ENCODE measurements at places on chromosomes 7 and 10. TPM values are rescaled to one million over a fixed set of nuclear protein-coding genes. Genes with fewer than 3 reads are reported as not detected.

- no peaks in the 10 kb centered on the region for H3K36me3 ChIP-seq
- DNase-seq, result no peak
- no peak overlapping the region for H3K4me3 ChIP-seq
- no peak overlapping the region for H3K27ac ChIP-seq
These were observed 182.6 kb downstream of the REEP3 start for GRCh38 chr10:63703740-63704345.

DNA sequence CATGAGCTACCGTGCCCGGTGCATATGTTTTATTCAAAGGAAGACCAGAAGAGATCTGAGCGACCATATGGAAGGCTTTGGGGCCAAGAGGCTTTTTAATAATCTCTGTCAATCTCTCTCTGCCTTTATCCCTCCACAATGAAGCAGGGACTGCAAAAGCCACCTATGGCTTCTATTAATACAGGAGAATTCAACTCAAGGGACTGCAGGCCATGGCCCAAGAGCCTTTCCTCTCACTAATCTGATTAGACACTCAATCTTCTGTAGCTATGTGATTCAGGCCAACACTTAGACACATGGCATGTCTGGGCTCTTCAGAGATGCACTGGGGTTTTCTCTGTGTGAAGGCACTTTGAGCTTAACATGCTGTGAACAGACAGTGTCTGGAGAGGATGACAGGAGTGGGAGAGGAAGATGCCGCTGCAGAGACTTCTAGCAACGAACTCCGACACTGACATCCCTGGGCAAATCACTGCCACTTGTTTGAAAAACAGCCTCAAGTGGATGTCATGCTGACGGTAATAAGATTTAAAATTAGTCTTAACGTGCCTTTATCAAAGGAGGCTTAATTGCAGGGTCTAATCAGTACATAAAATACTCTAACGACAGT is 114.4 kb upstream of the AOAH start:
- no peak overlapping the region for H3K4me3 ChIP-seq
- no peaks in the 10 kb centered on the region for H3K27me3 ChIP-seq
- DNase-seq, result no peak
- H3K4me1 ChIP-seq, result no peaks in the 10 kb centered on the region

DNA sequence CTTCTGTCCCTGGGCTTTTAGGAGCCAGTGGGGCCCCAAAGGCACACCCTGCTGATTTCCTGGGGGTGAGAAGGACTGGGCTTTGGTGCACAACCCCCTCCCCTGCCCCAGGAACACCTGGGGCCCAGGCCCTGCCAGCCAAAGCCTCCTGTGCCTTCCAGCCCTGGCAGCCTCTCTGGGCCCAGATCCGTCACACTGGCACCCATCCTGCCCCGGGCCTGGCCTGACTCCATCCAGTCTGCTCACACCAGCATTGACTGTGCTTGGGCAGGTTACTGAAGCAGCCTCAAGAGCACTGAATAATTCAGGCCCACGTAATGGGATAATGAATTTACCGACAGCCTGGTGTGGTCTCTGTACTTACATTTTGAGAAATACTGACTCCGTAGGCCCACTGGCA is 12.0 kb upstream of the COMTD1 start:
- DNase-seq, result no peak
- no peak overlapping the region for H3K27ac ChIP-seq
- H3K27me3 ChIP-seq, result peaks cover 7% of the 10 kb centered on the region
- no peak overlapping the region for H3K4me3 ChIP-seq
- H3K36me3 ChIP-seq, result no peaks in the 10 kb centered on the region

DNA sequence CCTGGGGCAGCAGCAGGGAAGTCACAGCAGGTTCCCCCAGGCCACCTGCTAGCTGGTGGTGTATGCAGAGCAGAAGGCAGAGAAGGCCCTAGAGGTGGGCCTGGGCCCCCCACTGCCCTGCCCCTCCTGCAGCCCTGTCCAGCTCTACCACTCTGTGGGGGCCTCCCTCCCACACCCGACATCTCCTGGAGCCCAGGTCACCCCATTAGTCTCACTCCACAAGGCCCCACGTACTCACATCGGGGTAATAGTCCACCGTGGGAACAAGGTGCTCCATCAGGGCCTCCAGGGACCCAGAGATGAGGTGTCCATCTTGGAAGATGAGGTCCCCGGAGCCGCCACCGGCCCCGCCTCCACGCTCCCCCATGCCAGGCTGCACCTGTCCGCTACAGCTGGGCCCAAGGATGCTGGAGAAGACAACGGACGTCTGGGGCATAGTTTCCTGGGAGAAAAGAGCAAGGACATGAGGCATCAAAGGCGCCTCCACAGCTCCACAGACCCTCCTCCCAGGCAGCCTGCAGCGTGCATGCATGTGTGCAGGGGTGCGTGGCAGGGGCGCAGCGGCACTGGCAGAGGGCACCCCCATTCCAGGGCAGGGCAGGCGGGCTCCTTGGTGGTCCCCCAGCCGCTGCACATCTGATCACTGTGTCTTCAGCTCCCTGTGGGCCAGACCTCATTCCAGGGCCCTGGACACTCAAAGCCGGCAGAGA is 61.0 kb downstream of the RASGEF1A start:
- no peaks in the 10 kb centered on the region for H3K36me3 ChIP-seq
- H3K27ac ChIP-seq, result no peak overlapping the region
- no peak for DNase-seq

DNA sequence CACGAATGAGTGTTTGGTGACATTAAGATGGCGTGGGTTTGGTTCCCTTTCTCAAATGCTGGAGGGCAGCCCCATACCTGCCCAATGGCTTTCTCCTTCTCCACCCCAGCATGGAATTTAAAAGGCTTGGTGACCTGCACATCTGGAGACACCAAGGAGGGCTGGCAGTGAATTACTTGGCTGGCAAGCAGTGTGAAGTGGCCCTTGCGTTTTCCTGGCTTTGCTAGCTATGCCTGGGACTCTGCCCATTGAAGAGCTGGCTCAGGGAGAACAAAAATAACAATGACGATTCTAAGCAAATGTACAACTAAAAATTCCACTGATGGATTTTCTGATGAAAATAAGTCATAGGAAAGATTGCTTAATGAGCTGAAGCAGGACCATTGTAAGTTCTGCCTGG is 203.7 kb downstream of the CYP26A1 start:
- H3K36me3 ChIP-seq, result no peaks in the 10 kb centered on the region
- H3K27me3 ChIP-seq, result no peaks in the 10 kb centered on the region
- H3K4me1 ChIP-seq, result no peaks in the 10 kb centered on the region
- H3K4me3 ChIP-seq, result no peak overlapping the region

DNA sequence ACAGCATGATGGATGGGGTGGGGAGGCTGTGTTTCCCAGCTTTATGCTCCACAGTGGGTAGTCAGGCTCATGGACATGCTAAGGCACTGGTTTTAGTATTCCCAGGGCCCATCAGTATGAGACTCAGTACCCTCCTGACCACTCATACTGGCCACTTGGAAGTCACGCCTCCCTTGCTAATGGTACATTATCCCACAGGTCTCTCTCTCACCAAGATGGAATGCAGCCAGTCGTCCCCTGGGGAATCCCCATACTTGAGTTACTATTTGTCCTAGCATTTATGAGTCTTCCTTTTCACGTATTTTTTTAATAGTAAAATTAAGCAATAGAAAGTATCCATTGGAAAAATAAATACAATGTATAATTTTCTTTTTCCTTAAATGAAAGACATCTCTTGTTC is 80.6 kb upstream of the TBX20 start:
- H3K27me3 ChIP-seq, result no peaks in the 10 kb centered on the region
- DNase-seq, result no peak
- no peak overlapping the region for H3K4me3 ChIP-seq
- H3K27ac ChIP-seq, result no peak overlapping the region
- H3K4me1 ChIP-seq, result no peaks in the 10 kb centered on the region

GRCh38 chr10:43793704-43794103 is 145.0 kb upstream of the ZNF32 start:
- no peak overlapping the region for H3K4me3 ChIP-seq
- DNase-seq, result peak; percentile 94
- H3K36me3 ChIP-seq, result no peaks in the 10 kb centered on the region
- no peaks in the 10 kb centered on the region for H3K27me3 ChIP-seq

DNA sequence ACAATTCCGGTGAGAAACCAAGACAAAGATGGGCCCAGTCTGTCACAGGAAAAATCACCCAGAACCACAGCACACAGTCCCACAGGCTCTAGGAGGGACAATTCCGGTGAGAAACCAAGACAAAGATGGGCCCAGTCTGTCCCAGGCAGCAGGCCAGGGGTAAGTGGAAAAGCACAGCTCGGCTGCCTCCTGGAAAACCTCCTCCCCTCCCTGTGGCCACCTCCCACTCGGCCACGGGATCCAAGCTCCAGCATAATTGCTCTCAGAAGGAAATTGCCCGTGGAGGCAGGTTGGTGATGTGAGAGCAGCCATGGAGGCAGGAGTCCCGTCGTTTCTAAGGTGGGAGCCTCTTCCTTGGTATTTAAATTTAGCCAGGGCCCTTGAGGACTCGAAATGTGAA is 95.7 kb downstream of the PLXNA4 start:
- H3K27me3 ChIP-seq, result no peaks in the 10 kb centered on the region
- no peaks in the 10 kb centered on the region for H3K4me1 ChIP-seq
- no peak overlapping the region for H3K4me3 ChIP-seq
- no peaks in the 10 kb centered on the region for H3K36me3 ChIP-seq

DNA sequence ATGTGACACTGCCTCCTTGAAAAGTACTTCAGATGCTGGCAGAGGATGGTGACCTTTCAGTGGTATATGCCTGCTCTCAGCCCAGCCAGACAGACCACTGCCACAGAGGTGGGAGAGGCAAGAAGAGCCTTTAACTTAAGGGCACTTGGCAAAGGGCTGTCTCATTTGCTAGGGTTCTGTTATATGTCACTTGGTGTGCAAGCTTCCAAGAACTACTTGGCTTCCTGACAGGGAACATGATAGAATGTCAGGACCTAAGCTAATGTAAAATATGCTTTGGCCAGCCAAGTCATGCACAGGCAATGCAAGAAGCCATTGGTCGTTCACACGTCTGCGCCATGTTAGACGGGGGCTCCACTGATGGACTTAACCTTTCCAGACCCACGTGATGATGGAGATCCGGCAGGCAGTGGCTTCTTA is 54.7 kb downstream of the RBM20 start:
- H3K4me3 ChIP-seq, result no peak overlapping the region
- peaks cover 2% of the 10 kb centered on the region for H3K27me3 ChIP-seq
- H3K27ac ChIP-seq, result no peak overlapping the region
- peak; percentile 21 for DNase-seq
- H3K36me3 ChIP-seq, result no peaks in the 10 kb centered on the region

DNA sequence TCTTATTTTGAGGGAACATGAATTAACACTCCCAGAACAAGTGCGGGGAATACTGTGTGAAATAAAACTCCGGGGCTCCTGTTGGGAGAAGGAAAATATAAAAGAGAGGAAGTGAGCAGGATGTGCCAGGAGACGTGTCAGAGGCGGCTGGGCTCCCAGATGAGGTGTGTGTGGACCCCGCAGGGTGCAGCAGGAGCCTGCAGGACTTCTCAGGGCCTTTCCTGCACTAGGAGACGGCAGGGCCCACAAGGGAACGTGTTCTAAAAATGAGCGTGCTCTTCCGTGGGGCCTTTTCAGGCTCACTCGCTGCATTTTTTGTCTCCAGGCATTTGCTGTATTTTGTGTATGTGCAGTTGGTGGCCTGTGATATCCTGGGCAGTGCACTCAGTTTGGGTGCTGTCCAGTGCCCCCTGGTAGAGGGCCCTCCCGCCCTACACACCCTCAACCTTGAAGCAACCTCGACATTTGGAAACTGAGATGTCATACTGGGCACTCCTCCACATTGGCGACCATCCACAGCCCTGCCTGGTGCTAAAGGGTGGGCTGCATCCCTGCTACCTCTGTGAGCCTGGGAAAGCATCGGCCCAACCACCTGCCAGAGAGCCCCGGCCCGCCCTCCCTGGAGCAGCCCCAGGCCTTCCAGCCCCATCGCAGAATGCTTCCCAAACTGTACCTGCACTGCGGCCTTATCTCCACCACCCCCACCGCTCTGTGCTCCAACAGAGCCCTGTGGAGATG is 35.2 kb upstream of the EN2 start:
- no peaks in the 10 kb centered on the region for H3K36me3 ChIP-seq
- H3K4me1 ChIP-seq, result no peaks in the 10 kb centered on the region
- no peaks in the 10 kb centered on the region for H3K27me3 ChIP-seq
- no peak for DNase-seq
- no peak overlapping the region for H3K27ac ChIP-seq

DNA sequence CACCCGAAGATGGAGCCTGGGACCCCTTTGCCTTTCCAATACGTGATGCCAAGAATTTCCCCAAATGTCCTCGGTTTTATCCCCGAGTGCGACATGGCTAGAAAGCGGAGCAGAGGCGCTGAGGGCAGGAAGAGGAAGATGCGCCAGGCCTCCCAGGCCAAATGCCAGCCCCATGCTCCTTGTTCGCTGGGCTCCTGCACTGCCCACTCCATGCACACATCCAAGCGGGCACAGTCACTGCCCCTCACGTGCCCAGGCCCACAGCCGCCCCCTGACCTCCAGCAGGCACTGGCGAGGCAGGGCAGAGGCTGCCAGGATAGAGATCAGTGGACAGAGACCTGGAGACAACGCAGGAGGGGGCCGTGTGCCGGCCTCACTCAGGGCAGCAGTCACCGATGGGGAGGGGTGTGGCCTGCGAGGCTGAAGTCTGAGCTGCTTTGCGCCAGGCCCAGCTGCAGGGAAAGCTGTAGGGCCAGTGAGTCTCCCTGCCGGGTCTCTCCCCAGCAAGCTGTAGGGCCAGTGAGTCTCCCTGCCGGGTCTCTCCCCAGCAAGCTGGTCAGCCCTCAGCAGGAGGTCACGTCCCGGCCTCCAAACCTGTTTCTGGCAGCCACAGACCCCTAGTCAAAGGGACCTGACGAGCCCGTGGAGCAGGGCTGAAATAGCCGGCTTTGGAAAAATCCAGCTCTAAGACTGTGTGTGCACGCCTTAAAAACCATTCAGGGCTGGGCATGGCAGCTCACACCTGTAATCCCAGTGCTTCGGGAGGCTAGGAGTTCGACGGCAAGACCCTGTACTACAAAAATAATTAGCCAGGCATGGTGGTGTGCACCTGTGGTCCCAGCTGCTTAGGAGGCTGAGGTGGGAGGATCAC is 100.6 kb upstream of the DIP2C start:
- no peak for DNase-seq
- no peaks in the 10 kb centered on the region for H3K4me1 ChIP-seq
- H3K27ac ChIP-seq, result no peak overlapping the region
- no peaks in the 10 kb centered on the region for H3K36me3 ChIP-seq
- no peaks in the 10 kb centered on the region for H3K27me3 ChIP-seq

DNA sequence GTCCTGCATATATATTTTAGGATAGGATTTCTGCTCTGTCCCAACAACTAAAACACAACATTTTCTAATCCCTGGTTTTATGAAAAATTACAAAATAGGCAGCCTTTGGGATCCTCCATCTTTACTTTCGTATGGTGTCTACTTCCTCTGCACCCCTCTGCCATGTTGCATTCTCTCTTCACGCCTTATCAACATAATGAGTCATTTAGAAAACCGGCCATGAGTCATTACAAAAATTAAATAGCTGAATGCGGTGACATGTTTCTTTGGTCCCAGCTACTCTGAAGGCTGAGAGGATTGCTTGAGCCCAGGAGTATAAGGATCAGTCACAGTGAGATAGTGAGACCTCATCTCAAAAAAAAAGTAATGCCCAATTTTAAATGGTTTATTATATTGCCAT is 148.1 kb upstream of the CELF2 start:
- H3K36me3 ChIP-seq, result no peaks in the 10 kb centered on the region
- H3K27me3 ChIP-seq, result no peaks in the 10 kb centered on the region
- peak; percentile 78 for DNase-seq
- no peak overlapping the region for H3K27ac ChIP-seq
- H3K4me1 ChIP-seq, result peaks cover 13% of the 10 kb centered on the region

GFRA1 gene
- 6.3 TPM for total RNA-seq

AHR gene
- total RNA-seq, result 84.4 TPM

NXPH1 gene
- not detected for total RNA-seq

Measured in fibroblast of lung (primary cell).